COR-L47 (cell line): ENCODE measurements at places on chromosomes 5 and 9.

- no peak for DNase-seq
Measured at GRCh38 chr5:140927228-140927573, 1.1 kb downstream of the PCDHAC1 start.

DNA sequence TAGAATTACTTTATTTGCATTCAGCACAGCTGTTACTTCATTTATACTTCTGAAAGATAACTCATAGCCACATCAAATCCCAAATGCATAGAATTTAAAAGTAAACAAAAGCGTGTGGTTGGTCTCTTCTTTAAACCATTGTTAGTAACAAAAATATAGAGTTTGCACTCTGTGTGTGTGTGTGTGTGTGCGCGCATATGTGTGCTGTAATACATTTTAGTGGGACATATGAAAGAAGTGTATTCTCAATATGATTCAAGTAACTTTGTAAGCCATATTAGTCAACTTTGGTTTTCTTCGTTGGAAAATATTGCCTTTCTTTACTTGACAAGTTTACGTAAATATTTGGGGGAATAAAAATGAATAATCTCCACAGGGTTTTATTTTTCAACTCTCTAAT, 106.1 kb upstream of the PRRC1 start:
- DNase-seq: no peak

- DNase-seq: peak; percentile 6
Measured at GRCh38 chr9:2023042-2023441, 7.9 kb downstream of the SMARCA2 start.

DNA sequence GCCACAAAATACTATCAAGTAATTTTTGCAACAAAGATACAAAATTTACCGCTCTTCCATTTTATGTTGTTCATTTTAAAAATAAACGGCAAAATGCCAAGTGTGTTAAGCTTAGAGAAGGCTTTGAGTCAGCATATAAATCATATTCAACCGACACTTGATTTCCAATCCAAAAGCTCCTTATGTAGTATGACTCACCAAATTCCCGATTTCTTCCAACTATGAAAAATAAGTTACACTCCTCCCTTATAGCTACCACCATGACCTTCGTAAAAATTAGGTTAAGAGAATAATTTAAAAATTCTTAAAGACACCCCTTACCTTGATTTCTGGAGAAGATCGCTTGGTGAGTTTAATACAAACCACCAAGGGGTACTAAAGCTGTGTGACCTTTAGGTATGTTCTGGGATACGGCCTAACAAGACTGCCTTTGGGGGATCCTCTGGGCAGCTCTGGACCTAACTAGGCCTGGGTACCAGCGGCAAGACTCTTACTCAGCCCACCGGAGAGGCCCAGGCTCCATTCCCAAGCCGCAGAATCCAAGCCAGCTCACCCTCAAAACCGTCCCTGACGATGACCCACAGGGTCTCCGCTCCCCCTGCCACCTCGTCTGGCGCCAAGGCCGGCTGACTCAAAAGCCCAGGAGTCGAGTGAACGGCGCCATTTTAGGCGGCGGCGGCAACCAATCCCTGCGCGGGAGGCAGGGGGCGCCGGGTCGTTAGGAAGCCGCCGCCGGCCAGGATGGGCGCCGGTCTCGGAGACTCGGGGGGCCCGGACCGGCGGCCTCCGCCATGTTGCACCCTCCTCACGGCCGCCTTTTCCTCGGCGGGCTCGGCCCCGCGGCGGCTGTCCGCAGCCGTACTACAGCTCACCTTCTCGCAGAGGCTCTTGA, 739 bp downstream of the PPP2CA start:
- peak; percentile 60 for DNase-seq

- DNase-seq: no peak
Measured at GRCh38 chr9:112075009-112075378, 100.1 kb downstream of the SUSD1 start.

DNA sequence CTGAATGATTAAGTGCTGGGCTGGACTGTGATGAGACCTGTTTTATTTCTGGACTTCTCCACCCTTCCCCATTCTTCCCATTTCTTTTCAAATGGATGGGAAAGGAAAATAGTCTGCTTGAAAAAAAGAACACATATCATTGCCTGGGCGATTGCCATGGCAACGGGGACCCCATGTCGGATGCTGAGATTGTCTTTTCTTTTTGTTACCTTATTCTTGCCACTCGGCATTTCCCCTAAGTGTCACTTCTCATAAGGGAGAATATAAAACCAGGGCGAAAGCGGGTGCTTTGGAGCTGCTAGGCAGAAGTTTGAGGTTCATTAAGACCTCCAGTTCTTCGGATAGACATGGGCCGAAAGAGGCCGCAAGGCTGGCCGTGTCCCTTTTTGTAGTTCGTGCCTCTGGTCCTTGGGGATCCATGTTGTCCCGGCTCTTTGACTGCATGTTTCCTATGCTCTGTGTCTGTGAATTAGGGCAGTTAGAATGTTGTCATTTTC, 763 bp downstream of the FGD3 start:
- DNase-seq: peak; percentile 22

DNA sequence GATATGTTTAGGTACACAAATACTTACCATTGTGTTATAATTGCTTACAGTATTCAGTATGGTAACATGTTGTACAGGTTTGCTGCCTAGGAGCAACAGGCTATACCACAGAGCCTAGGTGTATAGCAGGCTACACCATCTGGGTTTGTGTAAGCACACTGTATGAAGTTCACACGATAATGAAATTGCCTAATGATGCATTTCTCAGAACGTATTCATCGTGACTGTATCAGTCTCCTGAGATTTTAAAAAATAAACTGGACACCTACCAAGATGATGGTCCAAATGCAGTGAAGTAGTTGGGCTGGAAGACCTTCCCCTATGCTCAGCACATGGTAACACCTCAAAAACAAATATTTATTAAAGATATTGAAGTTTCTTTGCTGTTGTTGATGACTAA, 103.3 kb upstream of the NFIB start:
- no peak for DNase-seq

DNA sequence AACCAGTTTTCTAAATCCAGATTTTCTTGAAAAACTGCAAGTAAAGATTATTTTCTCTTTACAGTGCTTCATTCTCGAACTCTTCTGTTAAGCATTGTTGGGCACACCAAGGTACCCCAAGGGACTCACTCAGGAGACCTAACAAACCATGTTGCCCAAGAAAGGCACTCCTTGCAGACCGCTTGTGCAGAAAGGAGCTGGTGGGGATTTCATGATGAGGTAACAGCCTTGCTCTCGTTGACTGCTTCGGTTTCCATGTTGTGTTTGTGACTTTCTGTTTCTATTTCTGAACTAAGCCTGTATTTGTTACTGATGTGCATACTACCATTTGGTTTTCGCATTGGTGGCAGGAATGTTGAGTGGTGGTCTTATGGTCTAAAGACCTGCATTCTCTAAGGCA, 266.6 kb upstream of the DAP start:
- DNase-seq: no peak

GRCh38 chr9:6553866-6554265, 91.7 kb downstream of the GLDC start:
- no peak for DNase-seq

- DNase-seq: no peak
Measured at GRCh38 chr9:101462558-101462957, 27.0 kb upstream of the ALDOB start.

DNA sequence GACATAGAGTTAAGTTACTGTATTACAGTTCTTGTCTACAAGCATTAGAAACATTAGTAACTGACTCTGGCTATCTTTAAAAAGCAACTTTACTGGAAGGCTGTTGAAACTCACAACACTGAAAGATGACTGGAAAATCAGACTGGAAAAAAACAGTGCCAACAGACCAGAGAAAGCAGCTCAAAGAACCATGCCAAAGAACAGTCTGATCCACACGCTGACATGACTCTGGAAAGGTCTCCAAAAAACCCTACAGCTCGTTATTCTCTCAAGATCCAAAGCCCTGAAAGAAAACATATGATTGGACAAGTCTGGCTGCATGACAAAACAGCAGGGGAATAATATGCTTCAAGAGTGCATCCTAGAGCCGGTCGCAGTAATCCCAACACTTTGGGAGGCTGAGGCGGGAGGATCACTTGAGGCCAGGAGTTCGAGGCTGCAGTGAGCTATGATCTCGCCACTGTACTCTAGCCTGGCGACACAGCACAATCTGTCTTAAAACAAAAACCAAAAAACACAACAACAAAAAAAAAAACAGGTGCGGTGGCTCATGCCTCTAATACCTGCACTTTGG, 5.6 kb downstream of the GOLPH3 start:
- no peak for DNase-seq
